ENCODE measurements at places on chromosomes 5 and 9.

- DNase-seq = no peak
These were observed 48.6 kb downstream of the UGCG start for GRCh38 chr9:111945216-111945615.

DNA sequence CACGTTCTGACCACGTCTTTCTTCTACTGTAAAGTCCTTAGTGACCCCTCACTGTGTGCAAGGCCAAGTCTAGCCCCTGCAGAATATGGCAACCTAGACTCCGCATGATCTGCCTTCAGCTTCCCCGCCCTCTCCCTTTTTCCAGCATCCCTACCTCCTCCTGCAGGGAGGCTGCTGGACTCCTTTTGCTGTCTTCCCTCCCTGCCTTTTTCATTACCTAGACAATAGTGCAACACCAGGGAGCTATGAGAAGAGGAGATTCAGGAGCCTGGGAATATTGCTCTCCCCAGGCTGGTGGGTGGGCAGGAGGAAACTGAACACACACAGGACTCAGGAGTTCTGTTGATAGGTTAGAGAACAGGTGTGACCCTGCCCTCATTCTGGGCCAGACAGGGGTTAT, 33.1 kb upstream of the LARP1 start:
- no peak for DNase-seq

DNA sequence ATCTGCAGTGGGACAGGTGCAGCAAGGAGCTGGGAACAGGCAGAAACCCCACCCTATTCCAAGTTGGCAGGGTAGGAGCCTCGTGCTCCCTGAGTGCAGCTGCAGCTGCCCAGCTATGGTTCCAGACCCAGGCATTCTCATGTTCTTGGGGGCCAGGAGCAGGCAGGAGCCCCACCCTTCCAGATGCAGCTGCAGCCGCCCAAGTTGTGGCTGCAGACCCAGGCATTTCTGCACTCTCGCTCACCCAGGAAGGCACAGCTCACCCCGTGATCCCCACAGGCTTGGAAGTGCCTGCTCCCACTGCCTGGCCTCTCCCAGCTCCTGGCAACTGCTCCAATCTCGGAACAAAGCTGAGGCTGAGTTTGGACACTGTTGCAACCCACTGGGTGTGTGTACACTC, 275.8 kb upstream of the ADRA1B start:
- no peak for DNase-seq

GRCh38 chr9:928363-929042, 48.0 kb upstream of the DMRT3 start:
- DNase-seq = no peak

GRCh38 chr9:137146527-137146918, 7.6 kb downstream of the GRIN1 start:
- no peak for DNase-seq

GRCh38 chr5:38871058-38871605, 25.3 kb downstream of the OSMR start:
- DNase-seq = no peak

GRCh38 chr5:61767231-61768080, 435.4 kb downstream of the ZSWIM6 start:
- DNase-seq = no peak

DNA sequence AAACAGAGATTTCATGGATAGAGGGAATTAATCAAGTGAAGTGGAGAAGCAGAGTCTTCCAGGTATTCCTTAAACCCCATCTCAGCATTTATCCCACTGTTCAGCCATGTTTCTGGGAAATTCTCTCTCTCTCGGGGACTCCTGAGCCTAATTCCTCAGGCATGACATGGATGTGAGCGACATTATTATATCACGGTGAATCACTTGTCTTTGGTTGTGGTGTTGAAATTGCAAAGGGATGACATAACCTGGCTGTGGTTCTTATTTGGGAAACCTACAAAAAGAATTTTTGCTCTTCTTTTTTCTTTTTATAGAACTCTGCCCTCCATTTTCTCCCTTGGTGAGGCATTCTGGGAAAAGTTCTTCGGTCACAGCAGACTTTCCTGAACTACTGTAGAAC, 457.9 kb upstream of the PTGER4 start:
- no peak for DNase-seq

DNA sequence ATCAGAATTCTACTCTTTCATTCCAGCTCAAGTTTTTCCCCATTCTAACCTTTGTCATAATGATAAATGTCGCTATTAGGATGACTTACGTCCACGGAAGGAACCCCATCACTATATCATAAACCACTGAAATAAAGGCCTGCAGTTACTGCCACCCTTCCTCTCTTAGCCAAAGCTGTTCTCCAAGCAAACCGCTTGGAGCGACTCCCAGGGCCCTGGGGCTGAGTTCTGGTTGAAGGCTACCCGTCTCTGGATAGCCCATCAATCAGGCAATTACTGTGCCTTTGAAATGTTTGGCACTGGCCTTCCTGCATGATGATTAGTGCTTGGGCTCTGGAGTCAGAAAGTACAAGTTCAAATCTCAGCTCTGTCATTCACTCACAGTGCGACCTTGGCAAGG, 386.0 kb downstream of the SPOCK1 start:
- no peak for DNase-seq

GRCh38 chr5:154273963-154274827, 83.7 kb downstream of the GALNT10 start:
- no peak for DNase-seq

GRCh38 chr9:83620841-83621636, 1.9 kb upstream of the IDNK start:
- DNase-seq = peak; percentile 64

DNA sequence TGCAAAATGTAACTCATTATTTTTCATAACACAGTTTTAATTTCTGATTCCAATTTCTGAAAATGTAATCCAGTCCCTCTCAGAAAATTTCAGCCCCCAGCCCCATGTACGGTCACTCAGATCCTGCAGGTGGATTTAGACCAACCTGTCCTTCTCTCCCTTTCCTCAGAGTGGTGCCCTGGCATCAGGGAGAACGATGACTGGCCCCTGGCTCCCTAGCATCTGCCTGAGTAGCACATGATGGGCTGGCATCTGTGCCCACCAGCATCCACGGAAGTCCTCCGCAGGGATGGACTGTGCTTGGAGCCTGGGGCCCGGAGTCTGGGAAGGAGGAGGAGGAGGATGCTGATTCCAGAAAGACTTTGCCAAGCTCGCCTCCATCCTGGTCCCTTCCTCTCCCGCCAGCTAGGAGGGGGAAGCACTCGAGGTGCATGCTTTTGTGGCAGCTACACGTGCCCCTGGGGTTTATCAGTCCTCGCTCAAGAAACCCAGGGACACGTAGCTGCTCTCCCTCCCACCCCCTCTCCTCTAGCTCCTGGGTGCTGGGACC, 54.4 kb upstream of the RUFY1 start:
- DNase-seq = no peak

- no peak for DNase-seq
These were observed 56.4 kb upstream of the GOLPH3 start for GRCh38 chr5:32230356-32231099.

- DNase-seq = no peak
These were observed 99.3 kb downstream of the RGS3 start for GRCh38 chr9:113562653-113563381.

- no peak for DNase-seq
These were observed 135.9 kb downstream of the CCDC192 start for GRCh38 chr5:127839072-127839471.

GRCh38 chr5:180251141-180251540, 40.7 kb downstream of the MAPK9 start:
- DNase-seq = no peak

DNA sequence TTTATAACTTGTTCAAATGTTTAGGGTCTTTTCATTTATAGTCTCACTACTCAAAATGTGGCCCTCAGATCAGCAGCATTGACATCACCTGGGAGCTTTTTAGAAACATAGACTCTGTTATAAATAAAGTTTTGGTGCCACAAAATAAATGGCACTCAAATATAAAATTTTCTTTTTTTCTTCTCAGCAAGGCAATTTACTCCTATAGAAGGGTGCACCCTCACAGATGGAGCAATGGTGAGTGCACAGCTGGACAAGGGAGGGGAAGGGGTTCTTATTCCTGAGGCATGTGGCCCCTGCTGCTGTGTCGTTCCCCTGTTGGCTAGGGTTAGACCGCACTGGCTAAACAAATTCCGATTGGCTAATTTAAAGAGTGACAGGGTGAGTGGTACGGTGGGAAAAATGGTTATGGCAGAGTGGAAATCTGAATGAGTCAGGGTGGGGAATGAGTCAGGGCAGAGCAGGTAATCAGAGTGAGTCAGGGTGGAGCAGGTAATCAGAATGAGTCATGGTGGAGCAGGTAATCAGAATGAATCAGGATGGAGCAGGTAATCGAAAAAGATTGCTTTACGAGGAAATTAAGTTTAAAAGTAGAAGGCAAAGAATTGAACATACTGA, 31.8 kb upstream of the C7 start:
- DNase-seq = no peak

GRCh38 chr5:153276151-153276550, 214.3 kb upstream of the GRIA1 start:
- DNase-seq = no peak

DNA sequence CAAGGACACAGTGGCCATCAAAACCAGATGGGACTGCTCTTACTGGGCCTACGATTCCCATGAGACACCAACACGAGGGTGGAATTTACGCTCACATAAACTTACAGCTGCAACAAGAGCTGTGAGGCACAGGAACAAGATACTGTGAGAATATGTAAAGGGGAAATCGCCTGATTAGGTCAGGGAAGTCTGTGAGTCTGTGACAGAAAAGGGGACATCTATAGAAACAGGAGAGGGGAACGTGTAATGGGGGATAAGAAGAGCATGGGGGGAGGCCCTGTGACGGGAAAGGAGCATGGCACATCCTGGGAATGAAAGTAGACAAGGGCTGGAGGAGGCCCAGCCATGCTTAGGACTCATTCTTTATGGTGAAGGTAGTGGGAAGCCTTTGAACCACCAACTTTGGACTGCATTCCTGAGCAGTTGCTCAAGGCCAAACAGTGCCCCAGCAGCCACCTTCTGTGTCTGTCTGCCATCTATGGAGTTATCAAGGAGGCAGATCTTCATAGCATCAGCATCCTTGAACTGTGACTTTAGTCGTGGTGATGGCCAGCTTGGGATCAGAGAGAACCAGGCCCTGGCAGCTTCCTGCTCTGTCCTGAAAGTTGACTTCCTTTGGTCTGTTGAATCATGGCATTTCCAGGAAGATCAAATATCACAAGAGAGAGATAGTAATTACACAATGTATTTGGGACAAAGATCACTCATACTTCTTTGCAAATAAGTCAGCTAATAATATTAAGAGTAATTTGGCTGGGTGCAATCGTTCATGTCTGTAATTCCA, 87.9 kb upstream of the FAM169A start:
- DNase-seq = no peak

GRCh38 chr5:164345173-164345849, 839.9 kb downstream of the MAT2B start:
- no peak for DNase-seq

DNA sequence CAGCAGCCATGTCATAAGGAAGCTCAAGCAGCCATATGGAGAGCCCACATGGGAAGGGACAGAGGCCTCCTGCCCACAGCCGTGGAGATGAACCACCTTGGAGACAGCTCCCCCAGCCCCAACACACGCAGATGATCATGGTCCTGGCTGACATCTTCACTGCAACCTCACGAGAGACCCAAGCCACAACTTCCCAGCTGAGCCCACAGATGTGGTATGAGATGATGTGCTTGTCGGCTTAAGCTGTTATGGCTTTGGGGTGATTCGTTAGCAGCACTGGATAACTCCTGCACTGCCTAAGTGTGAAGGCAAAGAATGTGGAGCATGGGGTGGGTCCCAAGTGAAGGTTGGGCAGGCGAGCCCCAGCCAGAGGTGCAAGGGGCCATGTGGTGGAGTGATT, 163.4 kb downstream of the ERCC6L2 start:
- no peak for DNase-seq

GRCh38 chr5:6909901-6910300, 196.7 kb downstream of the TENT4A start:
- no peak for DNase-seq

- no peak for DNase-seq
These were observed 14.4 kb downstream of the GDNF start for GRCh38 chr5:37825334-37825915.

DNA sequence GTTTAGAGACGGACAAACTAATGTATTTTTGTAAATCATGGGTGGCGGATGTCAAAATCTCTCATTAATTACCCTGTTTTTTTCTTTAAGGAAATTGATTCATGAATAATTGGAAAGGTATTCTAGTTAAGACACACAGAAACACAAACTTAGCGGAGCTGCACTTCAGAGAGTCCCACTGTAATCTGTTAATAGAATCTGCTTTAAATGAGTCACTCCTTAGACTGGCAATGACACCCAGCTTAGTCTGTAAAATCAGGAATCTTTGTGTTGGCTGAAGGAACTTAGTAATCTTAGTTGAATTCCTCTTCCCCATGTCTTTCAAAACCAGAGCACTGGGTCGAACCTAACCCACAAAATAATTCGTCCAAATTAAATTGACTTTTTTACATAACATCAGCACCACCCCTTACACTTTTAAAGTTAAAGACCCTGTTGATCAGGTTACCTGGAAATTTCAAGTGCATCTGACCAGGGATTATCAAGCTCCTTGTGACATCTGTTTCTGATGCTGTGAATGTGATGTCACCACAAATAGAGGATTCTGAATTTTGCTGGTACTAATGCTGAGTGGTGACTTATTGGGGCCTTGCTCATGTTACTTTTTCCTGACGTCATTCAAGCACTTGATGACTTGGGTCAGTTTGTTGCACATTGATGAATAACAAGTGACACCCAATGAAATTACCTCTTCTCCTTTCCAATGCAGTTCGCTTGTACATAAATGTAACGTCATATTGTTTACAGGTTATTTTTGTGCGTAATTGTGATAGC, 313.6 kb downstream of the KCTD16 start:
- no peak for DNase-seq

DNA sequence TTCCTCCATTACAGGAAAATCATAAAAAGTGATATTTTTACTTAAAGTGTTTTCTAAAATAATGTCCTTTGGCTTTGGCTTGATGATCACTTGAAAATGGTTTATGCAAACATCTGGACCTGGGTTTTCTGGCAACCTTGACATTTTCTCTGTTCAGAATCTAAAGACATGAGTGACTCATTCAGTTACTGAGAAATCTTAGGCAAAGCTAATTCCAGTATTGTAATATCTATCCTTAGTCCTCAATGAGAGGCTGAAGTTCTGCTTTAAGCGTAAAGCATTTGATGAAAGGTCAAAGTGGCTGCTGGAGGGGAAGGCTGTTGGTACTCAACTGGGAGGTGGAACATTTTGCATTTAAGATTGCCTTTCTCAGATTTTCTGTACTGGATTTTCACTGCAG, 2.3 kb downstream of the MAN2A1 start:
- no peak for DNase-seq

DNA sequence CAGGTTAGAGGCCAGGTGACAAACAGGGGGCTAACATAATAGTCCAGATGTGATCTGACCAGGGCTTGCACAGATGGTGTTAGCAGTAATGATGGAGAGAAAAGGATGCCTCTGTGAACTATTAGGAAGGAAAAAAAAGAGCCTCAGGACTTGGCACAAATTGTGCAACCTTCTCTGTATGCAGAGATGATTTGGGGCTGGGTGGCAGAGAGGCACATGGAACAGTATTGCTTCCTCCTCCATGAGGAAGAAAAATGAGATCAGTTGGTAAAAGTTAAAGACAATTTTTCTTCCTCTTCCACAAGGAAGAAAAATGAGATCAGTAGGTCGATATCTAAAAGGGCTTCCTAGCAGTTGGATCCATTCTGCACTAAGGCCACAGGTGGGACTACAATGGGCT, 13.9 kb upstream of the ANXA6 start:
- DNase-seq = peak; percentile 37

- no peak for DNase-seq
These were observed 226.6 kb upstream of the KLF9 start for GRCh38 chr9:70641031-70641430.

GRCh38 chr5:171627936-171628632, 157.5 kb upstream of the SMIM23 start:
- DNase-seq = peak; percentile 30

GRCh38 chr9:98342820-98343210, 87.4 kb upstream of the TBC1D2 start:
- no peak for DNase-seq

All from activated CD8-positive, alpha-beta memory T cell treated with anti-CD3 and anti-CD28 coated beads for 24 hours (primary cell).